Stimulated activated CD8-positive, alpha-beta memory T cell treated with anti-CD3 and anti-CD28 coated beads, Interleukin-7, amount 100 ng/mL, for 4 hours (primary cell): ENCODE measurements at places on chromosomes 5 and 9.

- no peak for DNase-seq
Observed at GRCh38 chr5:90866333-90866732, 307.7 kb downstream of the ADGRV1 start.

DNA sequence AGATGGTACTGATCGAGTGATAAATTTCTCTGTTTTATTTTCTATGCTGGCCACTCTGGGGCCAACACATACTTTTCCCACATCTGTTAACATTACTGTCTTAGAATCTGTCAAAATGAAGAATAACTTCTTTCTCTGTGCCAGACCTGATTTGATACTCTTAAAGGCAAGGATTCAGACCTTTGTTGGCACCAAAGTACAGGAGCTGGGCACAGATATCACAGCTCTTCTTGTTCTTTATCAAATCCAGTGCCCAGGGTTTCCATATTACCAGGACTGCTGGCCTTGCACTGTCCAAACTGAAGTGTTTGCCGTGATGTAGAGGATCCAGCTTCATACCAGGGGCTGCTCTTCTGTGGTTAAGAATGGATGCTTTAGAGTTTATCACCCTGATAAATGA is 20.9 kb downstream of the ZNF474 start:
- DNase-seq, result no peak

GRCh38 chr9:82706786-82707185 is 356.2 kb downstream of the RASEF start:
- DNase-seq, result no peak

DNA sequence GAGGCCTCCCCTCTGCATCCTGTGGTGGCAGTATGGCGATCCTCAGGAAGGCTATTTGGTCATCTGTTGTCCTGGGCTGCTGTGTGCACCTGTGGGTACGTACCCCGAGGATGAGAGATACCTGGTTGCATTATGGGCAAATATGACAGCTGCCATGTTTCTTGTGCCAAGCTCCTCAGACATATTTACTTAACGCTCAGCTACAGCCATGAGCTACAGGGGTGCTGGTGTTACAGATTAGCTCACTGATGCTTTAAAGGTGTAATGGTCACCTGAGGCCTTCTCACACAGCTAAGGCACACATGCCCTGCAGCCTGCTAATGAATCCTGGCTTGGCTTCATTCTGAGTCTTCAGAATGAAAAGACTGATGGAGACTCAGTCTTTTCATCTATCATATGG is 12.0 kb downstream of the NDST1 start:
- no peak for DNase-seq

- no peak for DNase-seq
Observed at GRCh38 chr5:95827892-95828246, 5.3 kb upstream of the GLRX start.

DNA sequence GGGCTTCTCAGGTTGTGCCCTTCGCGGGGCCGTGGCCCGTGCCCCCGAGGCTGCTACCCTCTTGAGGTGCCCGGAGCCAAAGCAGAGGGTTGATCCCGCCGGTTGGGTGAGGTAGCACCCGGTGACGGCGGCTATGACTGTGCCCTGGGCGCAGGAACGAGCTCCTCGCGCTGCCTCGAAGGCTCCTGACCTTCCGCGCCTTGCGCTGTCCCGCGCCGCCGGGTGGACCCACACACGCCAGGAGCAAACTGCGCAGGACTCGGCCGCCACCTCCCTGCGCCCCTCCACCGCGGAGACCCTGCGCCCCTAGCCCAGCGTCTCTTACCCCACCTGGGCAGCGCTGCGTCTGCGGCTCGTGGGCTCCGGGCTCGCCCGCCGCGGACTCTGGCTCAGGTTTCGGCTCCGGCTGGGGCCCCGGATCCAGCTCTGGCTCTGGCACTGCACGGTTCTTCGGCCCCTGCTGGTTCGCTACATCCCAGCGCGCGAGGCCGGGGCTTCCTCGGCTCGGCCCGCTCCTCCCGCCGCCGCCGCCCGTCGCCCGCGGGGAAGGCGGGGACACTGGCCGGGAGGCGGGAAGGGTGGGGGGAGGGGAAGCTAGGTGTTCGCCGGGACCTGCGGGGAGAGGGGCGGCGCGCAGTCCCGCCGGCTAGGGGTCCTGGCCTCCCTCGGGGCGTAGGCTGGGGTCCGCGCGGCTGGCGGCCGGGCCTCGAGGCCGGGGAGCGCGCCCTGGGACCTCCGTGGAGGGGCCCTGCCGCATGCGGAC is 5.4 kb upstream of the PITX1 start:
- no peak for DNase-seq

DNA sequence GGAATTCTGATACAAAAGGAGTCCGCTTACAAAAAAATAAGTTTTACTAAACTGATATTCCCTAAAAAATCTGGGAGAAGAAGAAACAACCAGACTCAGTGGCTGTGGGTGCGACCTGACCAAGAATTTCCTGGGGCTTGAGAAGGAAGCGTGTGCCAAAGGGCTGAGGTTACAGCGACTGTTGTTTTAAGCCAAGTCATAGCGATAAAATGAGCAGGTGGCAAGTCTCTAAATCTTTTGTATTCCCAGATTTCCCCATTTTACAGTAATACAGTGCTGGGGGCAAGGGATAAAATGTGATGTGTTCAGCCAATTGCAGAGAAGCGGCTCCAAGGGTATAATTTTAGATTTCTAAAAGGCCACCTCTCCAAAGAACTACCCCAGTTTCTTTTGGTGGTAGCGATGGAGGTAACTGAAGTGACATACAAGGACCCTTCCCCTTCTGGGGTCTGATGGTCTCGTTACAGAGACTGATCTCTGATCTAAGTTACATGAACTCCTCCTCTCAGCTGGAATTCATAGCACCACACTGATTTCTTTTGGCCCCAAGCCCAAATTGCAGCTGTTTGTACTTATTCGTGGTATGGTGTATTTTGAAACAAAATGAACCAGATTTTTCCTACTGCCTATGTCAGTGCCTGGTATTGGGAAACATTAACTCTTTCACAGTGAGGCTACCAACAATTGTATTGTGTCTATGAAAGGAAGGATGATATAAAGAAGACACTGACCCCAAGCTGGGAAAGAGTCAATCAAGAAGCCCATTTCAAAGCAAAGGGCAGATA is 41.6 kb downstream of the LPAR1 start:
- DNase-seq, result no peak

DNA sequence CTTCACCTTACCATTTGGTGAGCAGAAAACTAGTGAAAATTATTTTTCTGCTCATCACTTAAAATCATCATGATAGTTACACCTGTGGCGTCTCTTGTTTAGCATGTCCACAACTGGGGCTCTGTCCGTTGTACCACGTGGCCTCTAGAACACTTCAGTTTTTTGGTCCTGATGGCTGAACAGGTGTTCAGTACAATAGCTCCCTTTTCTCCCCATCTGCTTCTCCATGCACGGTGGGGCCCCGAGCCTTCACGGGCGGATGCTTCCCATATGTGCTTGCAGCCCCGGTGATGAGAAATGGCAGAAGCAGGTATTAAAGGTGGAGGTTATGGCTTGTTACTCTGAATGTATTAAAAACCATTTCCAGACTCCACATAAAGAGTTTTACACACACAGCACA is 304.1 kb downstream of the CWC27 start:
- DNase-seq, result no peak

GRCh38 chr5:14016549-14016948 is 72.1 kb upstream of the DNAH5 start:
- no peak for DNase-seq

DNA sequence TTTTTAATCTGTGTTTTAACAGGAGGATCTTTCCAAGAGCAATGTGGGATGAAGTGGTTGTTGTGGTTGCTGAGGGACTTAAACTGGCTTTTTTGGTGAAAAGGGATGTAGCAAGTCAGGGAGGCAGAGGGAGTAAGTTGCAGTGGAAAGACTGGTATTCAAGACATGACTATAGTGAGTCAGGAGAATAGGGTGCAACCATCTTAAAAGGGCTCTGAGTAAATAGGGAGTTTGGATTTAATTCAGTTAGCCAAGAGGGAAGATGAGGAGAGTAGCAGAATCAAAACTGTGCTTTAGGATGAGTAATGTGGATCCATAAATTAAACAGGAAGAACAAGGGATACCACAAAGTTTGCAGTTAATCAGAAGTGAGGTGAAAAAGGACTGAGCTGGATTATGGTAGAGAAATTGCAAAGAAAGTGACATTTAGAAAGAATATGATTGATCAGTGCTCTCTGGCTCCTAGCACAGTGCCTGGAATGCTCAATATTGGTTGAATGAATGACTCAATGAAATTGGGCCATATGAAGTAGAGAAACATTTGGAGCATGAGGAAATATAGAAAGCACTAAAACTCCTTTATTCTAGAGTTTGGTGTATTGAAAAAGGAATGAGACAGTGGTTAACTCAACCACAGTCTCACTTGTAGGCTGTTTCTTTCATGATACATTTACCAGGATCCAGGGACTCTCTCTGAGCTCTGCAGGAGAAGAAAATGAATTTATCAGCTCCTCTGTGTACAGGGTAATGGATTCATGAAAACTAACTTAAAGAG is 5.1 kb downstream of the POLR3G start:
- DNase-seq, result no peak

DNA sequence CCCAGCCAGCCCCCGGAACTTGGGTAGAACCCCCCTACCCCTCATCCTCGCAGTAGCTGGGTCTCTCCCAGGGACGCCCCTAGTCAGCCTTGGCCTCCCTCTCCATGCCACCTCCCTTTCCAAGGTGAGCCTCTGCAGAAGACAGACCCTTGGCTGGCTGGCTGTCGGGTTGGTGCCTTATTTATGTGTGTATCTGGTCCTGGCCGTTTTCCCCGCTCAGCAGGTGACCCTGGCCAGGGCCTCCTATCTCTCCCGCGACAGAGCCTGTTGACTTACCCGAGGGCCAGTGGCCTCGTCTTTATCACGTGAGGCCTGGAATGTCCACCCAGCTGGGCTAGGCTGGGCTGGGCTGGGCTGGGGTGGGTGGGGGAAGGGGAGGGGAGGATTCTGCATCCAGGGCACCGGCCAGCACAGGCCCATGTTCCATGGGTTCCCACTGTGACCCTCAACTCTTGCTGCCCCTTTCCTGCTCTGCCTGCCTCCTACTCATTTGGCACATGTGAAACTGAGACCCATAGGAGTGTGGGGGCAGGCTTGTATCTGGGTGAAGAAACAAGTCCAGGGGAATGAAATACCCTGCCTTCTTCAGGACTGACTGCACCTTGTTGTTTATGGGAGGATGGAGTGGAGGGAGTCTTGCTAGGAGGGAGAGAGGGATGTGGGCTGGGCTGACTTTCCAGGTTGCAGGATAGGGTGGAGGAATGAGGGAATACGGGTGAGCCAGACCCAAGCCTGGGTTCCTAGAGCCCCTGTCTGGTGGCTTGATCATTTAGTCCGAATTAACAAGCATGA is 3.1 kb downstream of the CXXC5 start:
- no peak for DNase-seq

GRCh38 chr5:104635227-104635626 is 1072.6 kb upstream of the NUDT12 start:
- no peak for DNase-seq

DNA sequence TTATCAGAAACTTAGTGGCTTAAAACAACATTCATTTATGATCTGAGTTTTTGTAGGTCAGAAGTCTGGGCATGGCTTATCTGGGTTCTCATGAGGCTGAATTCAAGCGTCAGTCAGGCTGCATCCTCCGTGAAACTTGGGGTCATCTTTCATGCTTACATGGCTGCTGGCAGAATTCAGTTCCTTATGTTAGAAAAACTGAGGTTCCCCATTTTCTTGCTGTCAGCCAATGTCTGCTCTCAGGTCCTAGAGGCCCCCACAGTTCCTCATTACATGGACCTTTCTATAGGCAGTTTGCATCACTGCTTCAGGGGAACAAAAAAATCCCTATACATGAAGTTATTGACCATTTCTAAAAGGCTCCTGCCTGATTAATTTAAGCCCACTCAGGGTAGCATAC is 83.8 kb upstream of the NMUR2 start:
- DNase-seq, result no peak

- no peak for DNase-seq
Observed at GRCh38 chr9:120528829-120529228, 51.1 kb downstream of the CDK5RAP2 start.

DNA sequence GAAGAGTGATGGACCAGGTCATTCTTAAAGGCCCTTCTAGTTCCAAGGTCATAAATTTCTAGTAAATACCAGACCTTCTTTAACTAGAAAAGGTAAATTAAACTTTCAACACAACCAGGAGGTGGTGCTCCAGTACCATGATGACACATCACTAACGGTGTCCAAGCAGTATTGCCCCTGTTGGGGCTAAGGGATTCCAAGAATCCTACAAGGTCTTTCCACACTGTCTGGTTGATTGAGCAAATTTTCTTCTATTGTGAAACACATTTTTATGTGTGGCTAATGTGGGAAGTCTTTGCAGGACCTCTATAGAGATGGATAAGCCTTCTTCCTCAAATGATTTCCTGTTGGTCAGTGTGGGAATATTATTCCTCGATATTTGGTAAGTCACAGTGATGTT is 459.6 kb upstream of the PAPPA start:
- no peak for DNase-seq

DNA sequence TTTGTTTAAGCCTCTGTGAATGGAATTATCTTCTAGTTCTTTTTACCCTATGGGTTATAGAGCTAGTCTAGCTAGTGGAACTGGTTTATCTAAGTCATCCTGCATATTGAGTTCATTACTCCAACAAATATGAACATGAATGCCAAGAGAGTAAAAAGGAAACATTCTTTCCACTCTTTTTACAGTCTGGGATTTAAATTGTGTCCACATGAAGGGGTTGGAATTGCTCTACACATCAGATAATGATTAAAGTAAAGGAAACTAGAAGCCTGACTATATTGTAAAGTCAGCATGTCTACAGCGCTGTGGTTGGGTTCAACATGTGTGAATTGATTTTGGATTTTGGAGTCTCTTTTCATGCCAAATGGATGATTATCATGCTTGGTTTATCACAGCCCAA is 173.1 kb downstream of the CCDC171 start:
- DNase-seq, result no peak

- peak; percentile 90 for DNase-seq
Observed at GRCh38 chr5:142356716-142357468, 32.1 kb upstream of the SPRY4 start.

- DNase-seq, result no peak
Observed at GRCh38 chr5:135129307-135129706, 95.3 kb upstream of the PITX1 start.

DNA sequence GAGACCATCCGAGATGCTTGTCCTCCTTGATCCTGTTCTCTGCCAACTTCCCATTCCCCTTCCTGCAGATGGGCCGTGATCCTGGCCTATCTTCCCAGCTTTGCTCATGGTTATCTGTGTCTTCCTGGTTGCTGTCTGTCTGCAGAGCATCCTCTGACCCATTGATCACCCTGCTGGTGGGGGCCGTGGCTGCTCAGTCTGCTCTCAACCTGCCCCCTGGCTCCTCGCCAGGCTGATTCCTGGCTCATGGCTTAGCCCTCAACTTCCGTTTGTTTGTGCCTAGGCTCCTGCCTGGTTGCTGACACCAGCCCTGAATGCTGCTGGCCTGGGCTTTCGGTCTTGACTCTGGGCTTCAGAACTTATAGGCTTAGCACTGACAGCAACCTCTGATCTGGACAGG is 67.1 kb upstream of the SMIM15 start:
- no peak for DNase-seq
